ENCODE measurements at places on chromosomes 5 and 9. TPM values are rescaled to one million over a fixed set of nuclear protein-coding genes. Genes with fewer than 3 reads are reported as not detected.

Gene TYRP1
- not detected for total RNA-seq

Gene TMOD1
- total RNA-seq: not detected

Gene ACTBL2
- not detected for total RNA-seq

Gene PFN3
- not detected for total RNA-seq

Gene ARHGEF39
- 0.34 TPM for total RNA-seq

Gene PBX3
- total RNA-seq: 14.7 TPM

All from nasal cavity respiratory epithelium epithelial cell of viscerocranial mucosa (primary cell).